ENCODE measurements at places on chromosomes 1 and 21. TPM values are rescaled to one million over a fixed set of nuclear protein-coding genes. Genes with fewer than 3 reads are reported as not detected.

HSPB7 gene
- not detected for total RNA-seq

DNA sequence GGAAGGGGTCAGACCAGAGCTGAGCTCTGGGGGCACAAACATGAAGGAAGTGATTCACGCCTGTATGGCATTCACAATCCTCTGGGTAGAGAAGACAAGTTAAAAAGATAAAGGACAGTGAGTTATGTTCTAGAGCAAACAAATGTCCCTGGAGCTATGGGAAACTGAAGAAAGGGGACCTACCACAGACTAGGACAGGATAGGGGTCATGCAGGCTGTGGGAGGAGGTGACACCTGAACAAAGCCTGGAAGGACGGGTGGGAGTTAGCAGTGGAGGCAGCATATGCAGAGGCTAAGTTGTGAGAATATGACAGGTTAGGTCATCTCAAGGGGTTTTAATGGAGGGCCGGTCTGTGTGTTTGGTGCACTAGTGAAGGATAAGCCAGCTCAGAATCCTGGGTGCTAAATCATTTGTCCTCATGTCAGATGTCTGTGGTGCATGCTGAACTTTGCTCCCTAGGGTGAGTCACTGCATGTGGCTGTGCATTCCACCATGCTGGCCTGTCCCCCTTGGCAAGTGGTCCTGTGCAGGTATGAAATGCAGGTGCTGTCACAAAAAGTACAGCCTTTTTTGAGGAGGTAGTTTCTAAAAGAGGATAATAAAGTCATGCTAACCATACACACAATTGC lies 28.5 kb downstream of the TNN start:
- no peak for DNase-seq
- H3K4me3 ChIP-seq, result no peak overlapping the region
- H3K27me3 ChIP-seq, result peaks cover 3% of the 10 kb centered on the region
- no peaks in the 10 kb centered on the region for H3K4me1 ChIP-seq
- H3K36me3 ChIP-seq, result no peaks in the 10 kb centered on the region

SON gene
- total RNA-seq, result 285 TPM

CD1E gene
- not detected for total RNA-seq

ALX3 gene
- not detected for total RNA-seq

MAP3K21 gene
- 0.44 TPM for total RNA-seq

AVPR1B gene
- not detected for total RNA-seq

DNA sequence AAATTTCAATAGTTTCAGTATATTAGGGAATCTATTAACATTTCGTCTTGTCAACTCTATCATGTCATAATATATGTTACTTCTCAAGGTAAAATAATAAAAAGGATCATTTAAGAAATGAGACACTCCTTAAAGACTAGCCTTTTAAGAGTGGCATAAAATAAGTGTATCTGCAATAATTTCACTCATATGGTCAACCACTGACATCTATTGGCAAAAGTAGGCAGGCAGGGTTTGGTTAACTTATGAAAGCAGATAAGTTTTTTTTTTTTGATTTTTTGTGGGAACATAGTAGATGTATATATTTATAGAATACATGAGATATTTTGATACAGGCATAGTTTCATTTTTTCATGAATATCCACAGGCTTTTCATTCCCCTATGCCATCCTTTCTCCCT lies 5.5 kb upstream of the RGS21 start:
- no peaks in the 10 kb centered on the region for H3K36me3 ChIP-seq
- DNase-seq, result no peak
- H3K4me1 ChIP-seq, result no peaks in the 10 kb centered on the region
- H3K27me3 ChIP-seq, result no peaks in the 10 kb centered on the region
- H3K4me3 ChIP-seq, result no peak overlapping the region

ELAPOR1 gene
- total RNA-seq, result 2.8 TPM

RRP1 gene
- 32.8 TPM for total RNA-seq

GUCA2A gene
- total RNA-seq, result not detected

PRDX1 gene
- 250 TPM for total RNA-seq

DNA sequence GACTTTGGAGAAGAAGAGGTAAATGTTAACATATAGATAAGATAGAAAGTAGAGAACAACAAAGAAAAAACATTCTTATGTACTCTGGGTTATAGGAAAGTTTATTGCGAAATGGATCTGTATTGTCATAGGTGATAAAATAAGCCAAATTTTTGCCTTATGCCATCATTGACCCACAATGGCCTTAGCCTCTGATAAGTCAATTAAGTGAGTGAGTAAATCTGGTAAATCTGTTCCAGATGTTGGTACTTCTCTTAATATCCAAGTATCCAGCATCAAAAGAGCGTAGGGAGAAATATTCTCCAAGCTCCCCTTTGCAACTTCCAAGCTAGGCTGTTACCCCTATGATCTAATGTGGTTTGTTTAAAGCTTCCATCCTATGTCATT lies 38.3 kb upstream of the CLCA4 start:
- peaks cover 2% of the 10 kb centered on the region for H3K4me1 ChIP-seq
- H3K36me3 ChIP-seq, result no peaks in the 10 kb centered on the region
- H3K27me3 ChIP-seq, result peaks cover 17% of the 10 kb centered on the region
- DNase-seq, result no peak
- H3K4me3 ChIP-seq, result no peak overlapping the region

- no peaks in the 10 kb centered on the region for H3K27me3 ChIP-seq
- H3K36me3 ChIP-seq, result peaks cover 29% of the 10 kb centered on the region
- peak overlapping the region; percentile 86 for H3K4me3 ChIP-seq
- DNase-seq, result peak; percentile 32
Measured at GRCh38 chr1:151327903-151328674, 873 bp upstream of the PI4KB start.

TRIM45 gene
- total RNA-seq, result 0.87 TPM

DNA sequence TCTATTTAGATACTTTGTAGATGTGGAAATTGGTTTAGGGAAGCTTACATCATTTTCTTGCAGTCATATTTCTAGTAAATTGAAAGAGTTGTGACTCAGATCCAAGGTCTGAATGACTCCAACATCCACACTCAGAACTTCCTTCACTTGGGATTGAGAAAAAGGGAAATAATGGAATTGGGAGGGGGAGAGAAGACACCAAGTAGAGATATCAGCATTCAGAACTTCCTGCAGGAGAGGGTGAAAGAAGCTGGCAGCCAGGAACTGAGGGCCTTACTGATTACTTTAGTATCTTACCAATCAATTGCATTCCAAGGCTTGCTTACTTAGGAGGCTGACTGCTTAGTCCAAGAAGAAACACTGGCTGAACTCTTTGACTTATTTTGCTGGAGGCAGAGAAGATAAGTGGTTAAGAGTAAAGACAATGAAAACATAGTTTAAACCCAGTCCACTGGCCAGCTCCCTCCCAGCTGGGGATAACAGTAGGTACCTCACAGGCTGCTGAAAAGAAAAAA lies 21.7 kb downstream of the APP start:
- H3K27ac ChIP-seq, result no peak overlapping the region
- peaks cover 14% of the 10 kb centered on the region for H3K4me1 ChIP-seq
- H3K27me3 ChIP-seq, result no peaks in the 10 kb centered on the region
- no peak for DNase-seq
- H3K4me3 ChIP-seq, result no peak overlapping the region

DNA sequence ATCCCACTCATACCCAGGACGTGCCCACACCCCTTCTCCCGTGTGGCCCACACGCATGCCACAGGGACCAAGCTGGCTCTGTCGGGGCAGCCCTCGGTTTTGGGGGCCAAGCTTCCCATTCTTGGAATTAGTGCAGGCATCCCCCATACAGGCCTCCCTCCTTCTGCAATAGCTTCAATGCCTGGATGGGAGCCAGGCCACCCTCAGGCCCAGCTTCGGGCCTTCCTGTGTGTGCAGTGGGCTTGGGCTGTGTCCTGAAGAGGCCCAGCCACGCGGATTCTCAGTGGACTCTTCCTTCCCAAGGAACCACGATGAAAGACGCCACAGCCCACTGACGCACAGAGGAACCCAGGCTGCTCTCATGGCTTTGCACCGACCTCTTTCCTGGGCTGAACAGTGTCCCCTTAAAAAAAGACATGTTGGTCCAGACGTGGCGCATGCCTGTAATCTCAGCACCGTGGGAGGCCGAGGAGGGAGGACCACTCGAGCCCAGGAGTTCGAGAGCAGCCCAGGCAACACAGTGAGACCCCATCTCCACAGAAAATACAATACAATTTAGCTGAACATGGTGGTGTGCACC lies 3.4 kb downstream of the KRTAP10-11 start:
- H3K4me3 ChIP-seq, result no peak overlapping the region
- peak; percentile 14 for DNase-seq
- H3K27me3 ChIP-seq, result no peaks in the 10 kb centered on the region
- H3K27ac ChIP-seq, result no peak overlapping the region
- H3K36me3 ChIP-seq, result peaks cover 19% of the 10 kb centered on the region
- peaks cover 16% of the 10 kb centered on the region for H3K4me1 ChIP-seq

DNA sequence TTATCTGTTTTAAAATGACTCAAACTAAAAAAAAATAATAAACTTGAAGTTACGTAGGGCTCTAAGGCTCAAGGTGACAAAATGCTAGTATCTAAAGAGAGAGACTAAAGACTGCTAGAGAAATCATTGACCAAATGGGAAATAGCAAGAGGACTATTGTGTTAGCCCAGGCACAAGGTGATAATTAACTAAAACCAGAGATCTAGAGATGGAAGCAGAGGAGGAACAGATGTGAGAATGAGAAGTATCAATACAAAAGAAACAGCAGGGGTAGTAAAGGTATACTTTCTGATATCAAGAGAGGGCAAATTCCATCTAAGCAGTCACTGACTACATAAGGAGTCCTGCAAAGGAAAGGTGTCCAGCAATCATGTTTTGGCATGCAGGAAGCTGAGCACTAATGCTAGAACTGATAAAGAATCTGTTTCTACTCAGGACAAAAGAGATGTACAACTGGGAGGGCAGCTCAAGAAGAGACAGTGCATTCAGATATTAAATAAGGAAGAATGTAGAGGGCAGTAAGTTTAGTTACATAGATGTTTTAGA lies 100.2 kb upstream of the GNG4 start:
- no peak for DNase-seq
- no peak overlapping the region for H3K4me3 ChIP-seq
- no peaks in the 10 kb centered on the region for H3K27me3 ChIP-seq
- no peaks in the 10 kb centered on the region for H3K4me1 ChIP-seq
- peaks cover 32% of the 10 kb centered on the region for H3K36me3 ChIP-seq
- H3K27ac ChIP-seq, result no peak overlapping the region

- H3K36me3 ChIP-seq, result no peaks in the 10 kb centered on the region
- H3K4me3 ChIP-seq, result no peak overlapping the region
- no peaks in the 10 kb centered on the region for H3K4me1 ChIP-seq
- H3K27ac ChIP-seq, result no peak overlapping the region
- peaks cover 1% of the 10 kb centered on the region for H3K27me3 ChIP-seq
Measured at GRCh38 chr21:45937721-45938452, 43.7 kb upstream of the COL6A1 start.

GRCh38 chr1:35692317-35692716 lies 26.4 kb downstream of the C1orf216 start:
- H3K27me3 ChIP-seq, result peaks cover 23% of the 10 kb centered on the region
- no peaks in the 10 kb centered on the region for H3K36me3 ChIP-seq
- H3K27ac ChIP-seq, result no peak overlapping the region
- DNase-seq, result no peak

HCRTR1 gene
- total RNA-seq, result not detected

DNA sequence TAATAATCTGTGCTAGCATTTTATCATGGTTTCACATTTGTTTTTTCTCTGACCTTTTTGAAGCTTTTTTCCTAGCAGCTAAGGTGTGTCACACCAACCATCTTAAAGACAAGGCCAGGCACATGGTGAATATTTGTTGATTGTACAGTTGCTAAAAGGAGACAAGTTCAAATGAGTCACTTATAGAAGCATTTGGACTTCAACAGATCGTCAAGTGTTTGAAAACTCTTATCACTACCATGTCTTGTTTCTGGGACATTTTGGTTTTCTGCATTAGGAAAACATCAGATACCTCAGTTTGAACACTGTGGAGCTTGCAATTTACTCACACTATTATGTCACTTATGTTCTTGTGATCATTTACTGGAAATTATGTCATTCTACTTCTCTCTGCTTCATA lies 407.3 kb downstream of the USP25 start:
- DNase-seq, result no peak
- no peaks in the 10 kb centered on the region for H3K27me3 ChIP-seq
- H3K4me1 ChIP-seq, result no peaks in the 10 kb centered on the region
- no peaks in the 10 kb centered on the region for H3K36me3 ChIP-seq

LCE7A gene
- not detected for total RNA-seq

- H3K27ac ChIP-seq, result peak overlapping the region; percentile 62
- peaks cover 20% of the 10 kb centered on the region for H3K27me3 ChIP-seq
- H3K4me1 ChIP-seq, result peaks cover 48% of the 10 kb centered on the region
- no peak overlapping the region for H3K4me3 ChIP-seq
Measured at GRCh38 chr1:167109125-167109524, 15.2 kb downstream of the STYXL2 start.

DNA sequence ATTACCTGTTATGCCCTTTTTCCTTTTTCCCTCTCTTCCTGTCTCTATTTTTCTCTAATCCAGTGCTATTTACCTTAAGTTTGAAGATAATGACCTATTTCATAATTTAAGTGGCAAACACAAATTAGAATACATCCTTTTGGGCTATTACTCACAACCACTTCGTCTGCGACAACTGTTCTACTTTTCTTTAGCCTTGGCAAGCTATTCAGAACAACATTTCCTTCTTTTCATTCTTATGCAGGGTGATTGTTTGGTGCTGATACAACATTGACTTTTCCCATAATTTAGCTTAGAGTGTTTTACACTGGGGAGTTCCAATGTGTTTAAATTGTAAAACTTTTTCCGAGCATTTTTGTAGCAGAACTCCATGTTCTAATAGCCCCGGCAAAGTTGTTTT lies 86.6 kb upstream of the S1PR1 start:
- no peak overlapping the region for H3K27ac ChIP-seq
- H3K27me3 ChIP-seq, result no peaks in the 10 kb centered on the region
- peaks cover 21% of the 10 kb centered on the region for H3K4me1 ChIP-seq
- no peak overlapping the region for H3K4me3 ChIP-seq
- no peaks in the 10 kb centered on the region for H3K36me3 ChIP-seq

DNA sequence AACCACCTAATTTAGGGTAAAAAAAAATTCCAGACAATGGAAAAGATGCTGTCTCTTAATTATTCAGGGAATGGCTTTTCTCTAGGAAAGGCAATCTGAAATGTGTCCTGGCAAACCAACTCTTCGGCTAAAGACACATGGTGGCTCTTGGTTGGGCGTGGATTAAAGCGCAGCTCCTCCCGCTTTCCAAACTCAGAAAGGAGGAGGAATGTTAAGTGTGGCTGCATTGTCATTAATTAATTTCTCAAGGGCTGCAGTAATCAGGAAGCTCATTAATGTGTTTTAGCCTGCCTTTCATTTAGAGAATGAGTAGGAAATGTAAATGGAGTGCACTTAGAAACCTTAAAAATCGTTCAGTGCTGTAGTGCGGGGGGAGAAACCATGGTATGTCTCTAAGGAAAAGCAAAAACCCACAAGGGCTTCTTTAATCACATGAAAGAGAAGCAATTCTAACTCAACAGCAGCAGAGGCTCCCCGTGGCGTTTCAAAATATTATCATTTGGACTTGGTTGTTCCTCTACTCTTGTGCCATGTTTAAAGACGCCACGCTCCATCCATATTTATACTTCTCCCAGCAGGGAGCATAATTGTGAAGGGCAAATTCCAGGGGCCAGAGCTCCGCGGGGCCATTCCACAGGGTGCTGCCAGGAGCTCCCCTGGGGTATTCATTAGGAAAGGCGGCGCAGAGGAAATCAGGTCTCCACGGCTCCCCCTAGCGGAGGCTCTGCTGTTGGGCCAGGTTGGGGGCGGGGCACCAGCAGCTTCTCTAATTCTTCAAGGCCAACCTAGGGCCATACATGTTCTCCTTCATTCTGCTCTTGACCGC lies 91.9 kb upstream of the SSX2IP start:
- H3K4me1 ChIP-seq, result peaks cover 36% of the 10 kb centered on the region
- no peaks in the 10 kb centered on the region for H3K36me3 ChIP-seq
- peaks cover 4% of the 10 kb centered on the region for H3K27me3 ChIP-seq
- DNase-seq, result peak; percentile 83
- no peak overlapping the region for H3K27ac ChIP-seq

Measured in activated CD8-positive, alpha-beta T cell treated with anti-CD3 and anti-CD28 coated beads, Interleukin-2, amount 10 ng/mL, durations not matched to agents 7 days and 5 days (primary cell).